Renal cortical epithelial cell (primary cell): ENCODE measurements at places on chromosomes 4 and X.

GRCh38 chrX:107522901-107523300 lies 73.4 kb downstream of the FRMPD3 start:
- DNase-seq, result no peak

DNA sequence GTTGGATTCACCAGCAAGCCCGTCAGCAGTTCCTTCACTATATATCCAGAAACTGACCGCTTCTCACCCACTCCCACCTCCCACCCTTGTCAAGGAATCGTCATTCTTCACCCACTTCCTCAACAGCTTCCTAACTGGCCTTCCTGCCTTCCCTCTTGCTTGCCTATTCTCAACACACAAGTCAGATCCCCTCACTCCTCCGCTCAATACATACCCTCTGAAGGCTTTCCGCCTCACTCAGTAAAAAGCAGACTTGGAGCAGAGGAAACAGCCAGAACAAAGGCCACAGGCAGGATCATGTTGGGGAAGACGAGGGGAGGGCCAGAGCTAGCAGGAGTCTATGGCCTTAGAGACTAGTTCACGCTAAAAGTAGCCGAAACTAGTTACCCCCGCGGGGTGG lies 23.7 kb downstream of the RWDD4 start:
- no peak for DNase-seq

DNA sequence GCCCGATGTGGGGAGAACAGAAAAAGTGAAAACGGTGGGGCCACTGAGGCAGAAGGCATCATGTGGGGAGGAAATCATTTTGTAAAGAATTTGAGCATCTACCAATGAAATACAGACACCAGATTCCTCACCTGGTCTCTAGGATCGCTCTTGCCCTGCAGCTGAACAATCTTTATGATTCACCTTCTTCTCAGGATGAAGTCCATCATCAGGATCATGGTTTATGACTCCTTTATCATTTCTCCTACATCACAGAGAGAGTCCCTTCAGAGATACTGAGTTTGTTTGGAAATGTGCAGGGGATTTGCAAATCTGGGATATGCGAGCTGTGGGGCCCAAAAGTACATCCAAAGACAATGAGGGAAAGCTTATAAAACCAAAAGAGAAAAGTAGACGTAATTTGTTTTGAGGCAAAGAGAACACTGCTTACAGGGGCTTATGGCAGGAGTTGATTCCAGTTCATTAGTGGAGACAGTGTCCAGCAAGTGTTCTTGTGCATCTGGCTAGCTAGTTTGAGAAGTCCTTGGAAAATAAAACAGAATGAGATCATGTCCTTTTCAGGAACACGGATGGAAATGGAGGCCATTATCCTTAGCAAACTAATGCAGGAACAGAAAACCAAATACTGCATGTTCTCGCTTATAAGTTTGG lies 15.3 kb upstream of the ANXA5 start:
- no peak for DNase-seq

DNA sequence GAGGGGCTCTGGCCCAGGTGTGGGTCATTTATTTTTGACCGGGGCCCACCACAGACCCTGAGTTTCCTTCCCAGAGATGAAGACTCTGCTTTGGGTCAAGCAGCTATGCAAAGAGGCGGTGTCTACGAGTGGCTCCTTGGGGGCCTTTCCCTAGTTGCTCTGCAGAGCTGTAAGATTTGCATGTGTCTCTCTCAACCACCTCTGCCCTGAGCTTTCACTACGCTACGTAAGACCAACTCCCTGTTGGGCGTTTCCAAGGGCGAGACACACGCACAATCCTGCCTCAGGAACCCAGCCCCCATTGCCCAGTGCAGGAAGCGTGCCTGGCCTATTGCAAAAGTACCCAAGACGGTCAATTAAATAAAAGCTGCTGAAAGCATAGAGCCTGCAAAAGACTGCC lies 10.0 kb upstream of the ANOS1 start:
- DNase-seq, result no peak
